RPMI7951 (cell line): ENCODE measurements at places on chromosomes 4 and X.

DNA sequence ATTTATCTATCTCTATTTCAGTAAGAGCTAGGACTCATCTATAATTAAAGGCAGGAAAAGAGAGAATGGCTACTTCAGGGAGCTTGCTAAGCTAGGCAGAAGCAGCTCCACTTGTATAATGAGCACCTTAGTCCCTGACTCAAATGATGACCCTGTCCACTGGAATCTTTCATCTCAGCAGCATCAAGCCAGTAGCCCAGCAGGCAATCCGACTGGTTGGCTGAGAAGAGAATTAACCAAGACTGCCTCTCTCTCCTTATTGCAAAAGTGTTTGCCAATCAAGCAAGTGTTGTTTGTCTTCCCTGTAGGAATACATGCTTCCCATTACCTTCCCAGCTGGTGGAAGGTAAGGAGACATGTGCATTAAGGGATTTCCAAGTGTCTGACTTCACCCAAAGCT, 3.9 kb upstream of the SPOCK3 start:
- DNase-seq: no peak

- DNase-seq: no peak
Observed at GRCh38 chrX:151167791-151168345, 8.5 kb upstream of the GPR50 start.

DNA sequence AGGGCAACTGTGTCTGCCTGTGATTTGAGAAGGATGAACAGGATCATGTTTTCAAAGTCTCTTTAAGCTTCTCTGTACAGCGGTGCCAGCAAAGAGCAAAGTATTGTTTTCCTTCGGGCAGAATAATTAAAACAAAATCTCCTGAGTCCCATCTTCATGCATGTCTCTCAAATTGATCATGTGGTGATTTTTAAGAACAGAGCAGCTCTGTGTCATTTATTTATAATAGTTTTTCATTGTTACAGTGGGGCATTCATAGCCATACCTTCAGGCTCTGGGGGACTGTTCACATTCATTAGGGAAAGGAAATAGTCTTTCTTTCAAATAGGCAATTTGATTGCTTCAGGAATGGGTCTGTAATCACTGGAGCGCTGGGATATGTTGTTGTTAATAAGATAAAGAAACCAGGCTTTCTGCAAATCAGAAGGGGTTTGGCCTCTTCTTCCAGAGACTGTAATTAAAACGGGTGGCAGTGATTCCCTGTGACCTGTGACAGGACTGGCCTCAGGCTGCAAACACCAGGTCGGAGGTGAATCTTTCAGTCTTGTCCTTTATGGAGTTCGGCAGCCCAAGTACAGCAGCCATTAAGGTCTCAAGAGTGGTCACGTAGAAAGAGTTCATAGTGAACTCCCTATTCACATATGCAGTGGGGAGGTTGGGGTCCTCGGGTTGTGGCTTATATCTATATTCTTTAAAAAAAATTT, 29.3 kb upstream of the CBR4 start:
- no peak for DNase-seq

GRCh38 chr4:147640331-147640730, 23.1 kb downstream of the TMEM184C start:
- peak; percentile 13 for DNase-seq

- DNase-seq: peak; percentile 74
Observed at GRCh38 chr4:125313497-125313896, 1.3 kb upstream of the FAT4 start.

DNA sequence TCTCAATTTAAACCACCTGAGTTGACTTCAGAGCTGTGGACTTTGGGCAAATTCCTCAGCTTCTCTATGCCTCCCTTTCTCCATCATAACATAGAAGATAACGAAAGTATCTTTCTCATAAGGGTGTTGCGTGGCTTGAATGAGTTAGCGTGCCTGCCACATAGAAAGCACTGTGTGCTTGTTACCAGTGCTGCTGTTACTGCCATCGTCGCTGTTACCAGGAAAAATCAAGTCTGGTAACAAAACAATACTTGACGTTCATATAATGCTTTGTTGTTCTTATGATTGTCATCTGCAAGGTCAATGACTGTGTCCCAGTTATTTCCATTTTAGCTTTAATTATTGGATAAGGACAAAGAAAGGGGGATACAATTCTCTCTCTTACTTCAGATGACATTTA, 64.4 kb downstream of the DDX60L start:
- no peak for DNase-seq

- DNase-seq: no peak
Observed at GRCh38 chr4:11549525-11549924, 120.8 kb upstream of the HS3ST1 start.

- no peak for DNase-seq
Observed at GRCh38 chr4:105057370-105058105, 89.1 kb upstream of the TET2 start.

DNA sequence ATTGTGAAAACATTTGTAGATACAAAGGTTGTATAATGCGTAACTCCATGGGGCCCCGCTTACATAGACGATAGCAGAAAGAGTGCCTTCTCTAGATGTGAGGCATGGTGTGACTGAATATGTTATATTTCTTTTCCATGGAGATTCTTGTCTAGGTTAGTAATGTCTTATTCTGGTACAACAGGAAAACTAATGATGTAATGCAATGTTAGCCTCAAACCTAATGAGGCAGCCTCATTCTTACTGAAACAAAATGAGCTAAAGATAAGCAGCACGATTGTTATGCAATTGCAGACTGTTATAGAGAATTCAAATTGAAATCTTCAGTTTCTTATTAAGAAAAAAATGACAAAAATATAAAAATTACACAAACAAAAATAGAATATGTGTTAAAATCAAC, 171.1 kb upstream of the ANKRD50 start:
- no peak for DNase-seq

GRCh38 chr4:175656649-175657048, 155.4 kb downstream of the GPM6A start:
- DNase-seq: no peak

- no peak for DNase-seq
Observed at GRCh38 chr4:101145021-101145420, 202.3 kb downstream of the PPP3CA start.

DNA sequence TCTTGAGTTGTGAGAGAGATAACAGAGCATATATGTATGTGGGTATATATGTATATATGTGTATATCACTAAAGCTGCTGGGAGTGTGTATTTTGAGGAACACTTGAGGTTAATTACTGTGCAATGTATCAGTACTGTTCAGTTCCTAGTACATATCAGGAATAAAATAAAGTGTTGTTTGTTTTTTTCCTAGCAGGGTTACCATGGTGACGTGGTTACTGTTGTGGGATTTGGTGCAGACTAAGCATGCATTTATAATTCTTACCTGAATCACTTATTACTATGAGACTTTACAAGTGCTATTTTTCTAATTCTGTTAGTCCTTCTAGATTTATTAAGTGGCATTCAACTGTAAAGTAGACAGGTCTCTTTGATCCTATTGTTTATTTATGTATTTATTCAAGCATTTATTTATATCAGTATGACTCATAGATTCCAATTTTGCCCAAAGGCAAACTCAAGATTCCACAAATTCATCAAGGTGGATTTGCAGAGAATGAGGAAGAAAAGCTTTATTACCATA, 26.9 kb upstream of the BEX4 start:
- DNase-seq: peak; percentile 4

DNA sequence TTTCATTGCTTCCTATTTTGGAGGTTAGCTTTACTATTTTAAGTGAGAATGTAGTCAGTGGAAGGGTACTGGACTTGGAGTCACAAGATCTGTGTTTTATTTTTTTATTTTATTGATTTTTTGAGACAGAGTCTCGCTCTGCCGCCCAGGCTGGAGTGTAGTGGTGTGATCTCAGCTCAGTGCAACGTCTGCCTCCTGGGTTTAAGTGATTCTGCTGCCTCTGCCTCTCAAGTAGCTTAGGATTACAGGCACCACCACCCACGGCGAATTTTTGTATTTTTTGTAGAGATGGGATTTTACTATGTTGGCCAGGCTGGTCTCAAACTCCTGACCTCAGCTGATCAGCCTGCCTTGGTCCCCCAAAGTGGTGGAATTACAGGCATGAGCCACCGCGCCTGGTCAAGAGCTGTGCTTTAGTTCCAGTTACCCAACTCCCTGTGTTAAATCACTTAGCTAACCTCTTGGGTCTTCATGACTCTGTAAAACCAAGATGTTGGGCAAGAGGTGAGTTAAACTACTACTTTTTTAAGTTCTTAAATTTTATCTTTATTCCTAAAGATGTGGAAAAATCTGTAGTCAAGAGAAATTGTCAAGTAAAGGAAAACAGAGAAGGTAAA, 11.2 kb downstream of the USP9X start:
- DNase-seq: no peak

DNA sequence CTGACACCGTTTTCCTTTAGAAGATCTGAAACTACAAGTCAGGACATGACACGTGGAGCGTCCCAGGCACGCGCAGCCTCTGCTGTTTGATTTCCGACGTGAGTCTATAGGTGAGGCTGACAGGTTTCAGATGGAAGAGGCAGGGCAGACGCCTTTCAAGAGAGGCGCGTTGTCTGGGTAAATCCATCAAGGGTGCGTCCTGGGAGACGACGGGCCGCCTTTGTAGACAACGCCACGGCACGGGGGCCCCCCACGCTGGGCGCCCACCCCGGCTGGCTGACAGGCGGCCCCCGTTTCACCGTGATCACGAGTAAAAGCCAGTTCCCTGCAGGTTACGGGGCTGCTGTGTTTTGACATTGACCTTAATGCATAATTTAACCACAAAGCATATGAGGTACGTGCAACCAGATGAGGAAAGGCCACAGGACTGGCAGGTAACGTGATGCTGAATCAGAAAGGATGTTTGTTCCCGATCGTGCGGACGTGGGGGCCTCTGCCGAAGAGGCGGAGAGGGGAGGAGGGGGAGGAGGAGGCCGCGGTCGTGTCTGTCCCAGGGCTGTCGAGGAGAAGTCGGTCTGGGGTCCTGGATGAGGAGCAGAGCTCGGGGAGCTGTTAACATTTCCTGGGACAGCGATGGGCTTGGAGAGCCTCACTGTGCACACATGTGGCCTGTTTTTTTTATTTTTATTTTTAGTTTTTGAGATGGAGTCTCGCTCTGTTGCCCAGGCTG, 51.1 kb upstream of the PPP2R3B start:
- no peak for DNase-seq

GRCh38 chrX:36407836-36408235, 488.3 kb downstream of the CFAP47 start:
- no peak for DNase-seq

- DNase-seq: no peak
Observed at GRCh38 chr4:106766519-106766918, 269.6 kb downstream of the DKK2 start.

GRCh38 chr4:94564252-94564651, 112.5 kb downstream of the PDLIM5 start:
- no peak for DNase-seq

- peak; percentile 20 for DNase-seq
Observed at GRCh38 chr4:118834070-118834469, 1.9 kb downstream of the SEC24D start.

GRCh38 chrX:79975605-79976004, 38.9 kb upstream of the TBX22 start:
- no peak for DNase-seq

DNA sequence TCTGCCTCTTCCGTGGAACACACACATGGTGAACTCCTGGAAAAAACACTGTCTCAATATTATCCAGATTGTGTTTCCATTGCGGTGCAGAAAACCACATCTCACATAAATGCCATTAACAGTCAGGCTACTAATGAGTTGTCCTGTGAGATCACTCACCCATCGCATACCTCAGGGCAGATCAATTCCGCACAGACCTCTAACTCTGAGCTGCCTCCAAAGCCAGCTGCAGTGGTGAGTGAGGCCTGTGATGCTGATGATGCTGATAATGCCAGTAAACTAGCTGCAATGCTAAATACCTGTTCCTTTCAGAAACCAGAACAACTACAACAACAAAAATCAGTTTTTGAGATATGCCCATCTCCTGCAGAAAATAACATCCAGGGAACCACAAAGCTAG, 87.9 kb downstream of the TET2 start:
- DNase-seq: no peak

DNA sequence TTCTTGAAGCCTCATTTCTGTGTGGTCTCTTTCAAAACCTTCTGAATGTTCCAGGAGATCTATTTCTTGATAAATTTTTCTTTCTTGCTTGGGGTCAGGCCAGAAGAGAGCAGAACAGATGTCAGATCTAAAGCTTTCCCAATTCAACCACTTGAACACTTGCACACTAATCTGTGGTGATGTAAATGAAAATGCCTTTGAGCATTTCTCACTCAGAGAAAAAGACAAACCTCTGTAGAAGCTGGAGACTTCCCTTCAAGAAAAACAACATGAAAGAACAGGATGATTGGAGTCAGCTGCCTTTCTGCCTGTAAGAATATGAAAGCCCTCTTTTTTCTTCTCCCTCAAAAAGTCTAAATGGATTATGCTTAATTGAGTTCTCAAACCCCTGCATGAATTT, 11.2 kb downstream of the IGFBP7 start:
- DNase-seq: peak; percentile 92

GRCh38 chrX:153669174-153669890, 4.3 kb downstream of the PNCK start:
- no peak for DNase-seq

DNA sequence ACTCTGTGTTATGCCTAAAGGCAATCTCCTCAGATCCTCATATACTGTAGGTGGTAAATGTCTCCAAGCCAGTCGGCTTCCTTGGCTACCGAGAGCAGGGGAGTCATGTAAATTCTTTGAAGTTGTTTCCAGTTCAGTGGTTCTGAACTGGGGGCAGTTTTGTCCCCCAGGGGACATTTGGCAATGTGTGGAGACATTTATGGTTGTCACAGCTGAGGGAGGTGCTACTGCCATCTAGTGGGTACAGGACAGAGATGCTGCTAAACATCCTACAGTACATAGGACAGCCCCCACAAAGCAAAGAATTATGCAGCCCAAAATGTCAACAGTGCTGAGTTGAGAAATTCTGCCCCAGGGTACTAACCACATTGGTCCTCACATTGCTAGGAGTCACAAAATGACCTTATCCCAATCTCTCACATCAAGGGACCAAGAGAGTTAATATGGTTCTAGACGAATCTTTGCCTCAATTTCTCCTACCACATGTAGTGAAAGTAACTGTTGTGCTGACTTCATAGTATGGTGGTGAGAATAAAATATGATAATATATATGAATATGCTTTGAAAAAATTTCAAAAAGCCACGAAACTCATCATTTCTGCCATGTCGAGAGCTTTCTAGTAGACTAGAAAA, 104.4 kb upstream of the ARHGAP24 start:
- peak; percentile 57 for DNase-seq

GRCh38 chr4:76148142-76148865, at the start of gene NUP54:
NUP54 (minus strand) TSS chr4:76148397; CDS start chr4:76148374, 23 bp downstream.
- DNase-seq: peak; percentile 90

GRCh38 chr4:122104184-122104583, 47.9 kb upstream of the BLTP1 start:
- DNase-seq: no peak
